Cerebellar nuclear complex (tissue), 1 donor: ENCODE measurements at places on chromosomes 6 and 20.

- DNase-seq, result no peak
Observed at GRCh38 chr6:30834646-30835045, 49.7 kb upstream of the DDR1 start.

DNA sequence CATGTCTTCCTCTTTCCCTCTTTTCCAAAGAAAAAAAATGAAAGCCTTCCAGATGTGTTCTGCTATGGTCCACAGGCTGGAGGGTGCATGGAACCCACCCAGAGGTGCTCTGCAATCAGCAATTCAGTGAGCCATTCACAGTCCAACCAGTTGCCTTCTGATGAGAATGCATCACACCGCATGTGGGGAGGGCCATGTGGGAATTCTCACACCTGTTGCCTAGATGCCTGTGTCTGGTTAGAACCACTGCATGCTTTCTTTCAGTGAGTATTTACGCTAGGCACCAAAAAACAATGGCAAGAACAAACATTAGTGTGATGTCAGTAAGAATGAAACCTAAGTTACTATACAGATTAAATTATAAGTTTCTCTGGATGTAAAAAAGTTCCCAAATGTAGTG is 311.6 kb upstream of the CDYL start:
- no peak for DNase-seq

DNA sequence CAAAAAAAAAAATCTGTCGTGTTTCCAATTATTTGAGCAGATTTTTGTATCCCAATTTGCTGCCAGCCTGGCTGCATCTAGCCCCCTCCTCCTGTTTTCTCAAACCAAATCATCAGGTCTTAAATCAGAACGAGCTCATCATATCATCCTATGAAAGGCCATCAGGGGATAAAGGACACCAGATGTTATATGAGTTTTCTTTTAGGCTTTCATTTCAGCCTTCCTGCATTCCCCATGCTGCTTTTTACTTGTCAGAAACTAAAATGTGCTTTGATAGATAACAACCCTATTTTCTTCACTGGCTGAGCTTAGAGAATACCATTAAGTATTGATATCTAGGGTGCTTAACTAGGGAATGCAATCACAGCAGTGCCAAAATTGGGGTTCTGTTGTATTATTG is 968.4 kb upstream of the SLC35B3 start:
- DNase-seq, result no peak

DNA sequence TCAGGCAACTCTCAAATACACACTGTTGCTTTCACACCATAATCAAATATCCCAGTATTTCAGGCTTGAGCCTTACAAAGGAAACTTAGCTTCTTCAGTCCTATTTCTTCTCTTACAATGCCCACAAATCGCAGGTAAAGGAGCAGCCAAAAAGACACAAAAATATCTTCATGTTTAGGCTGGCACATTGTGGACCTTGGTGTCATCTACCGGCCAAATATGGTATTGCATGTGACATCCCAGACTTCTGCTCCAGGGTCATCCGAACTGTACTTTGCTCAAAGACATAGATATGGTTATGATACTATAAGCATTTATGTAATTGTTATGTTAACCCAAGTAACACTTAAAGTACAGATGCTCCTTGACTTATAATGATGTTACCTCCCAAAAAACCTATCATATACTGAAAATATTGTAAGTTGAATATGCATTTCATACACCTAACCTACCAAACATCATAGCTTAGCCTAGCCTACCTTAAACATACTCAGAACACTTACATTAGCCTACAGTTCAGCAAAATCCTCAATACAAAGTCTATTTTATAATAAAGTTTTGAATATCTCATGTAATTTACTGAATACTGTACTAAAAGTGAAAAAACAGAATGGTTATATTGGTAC is 4.6 kb downstream of the OR2H2 start:
- DNase-seq, result peak; percentile 9

- DNase-seq, result no peak
Observed at GRCh38 chr6:143130928-143131327, 70.2 kb downstream of the AIG1 start.
